ENCODE measurements at places on chromosomes 1 and 21.

DNA sequence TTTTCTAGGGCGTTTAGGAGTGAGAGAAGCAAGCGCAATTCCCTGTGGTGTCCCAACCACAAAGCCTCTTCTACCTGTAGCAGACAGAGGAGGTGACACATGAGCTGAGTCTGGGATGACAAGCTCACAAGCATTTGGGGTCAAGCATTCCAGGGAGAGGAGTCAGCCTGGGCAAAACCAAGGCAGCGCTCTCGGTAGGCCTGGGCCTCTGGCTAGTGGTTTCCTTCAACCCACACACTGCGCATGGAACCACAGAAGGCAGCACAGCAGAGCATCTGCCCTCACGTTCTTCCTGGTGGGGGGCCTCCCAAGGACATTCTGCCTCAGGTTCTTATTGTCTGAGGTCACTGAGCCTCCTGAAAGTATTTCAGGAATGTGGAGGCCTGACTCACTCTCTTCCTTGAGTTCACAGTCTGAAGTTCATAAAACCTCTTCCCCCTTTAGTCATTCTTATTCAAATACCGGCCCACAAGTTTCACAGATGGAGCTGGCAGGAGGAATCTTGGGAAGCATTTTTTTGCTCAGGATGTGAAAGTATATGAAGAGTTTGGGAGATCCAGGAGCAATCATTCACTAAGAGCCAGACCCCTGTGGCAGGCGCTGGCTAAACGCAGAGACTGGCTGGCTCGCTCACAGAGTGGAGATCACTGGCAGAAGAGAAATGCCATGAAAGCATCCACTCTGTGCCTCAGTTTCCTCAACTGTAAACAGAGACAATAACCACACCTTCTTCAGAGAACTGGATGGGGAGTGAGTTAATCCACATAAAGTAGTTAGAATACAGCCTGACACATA lies 26.8 kb downstream of the CCN1 start:
- DNase-seq: peak; percentile 99

DNA sequence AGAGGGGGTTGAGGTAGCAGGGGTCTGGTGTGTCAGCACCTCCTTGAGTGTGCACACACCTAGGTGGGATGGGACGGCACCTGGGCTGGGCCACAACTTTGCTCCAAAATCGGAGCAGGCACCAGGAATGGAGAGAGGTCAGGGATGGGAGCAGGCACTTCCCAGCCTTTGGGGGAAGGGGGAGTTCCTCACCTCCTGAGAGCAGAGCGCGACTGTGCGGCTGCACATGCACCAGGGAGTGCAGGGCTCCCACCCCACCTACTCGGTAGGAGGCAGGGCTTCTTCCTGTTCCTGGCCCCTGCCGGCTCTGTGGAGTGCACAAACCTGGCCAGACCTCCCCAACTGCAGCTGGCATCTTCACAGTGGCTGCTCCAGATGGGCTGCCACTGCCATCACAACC lies 399.3 kb downstream of the NCAM2 start:
- DNase-seq: no peak

DNA sequence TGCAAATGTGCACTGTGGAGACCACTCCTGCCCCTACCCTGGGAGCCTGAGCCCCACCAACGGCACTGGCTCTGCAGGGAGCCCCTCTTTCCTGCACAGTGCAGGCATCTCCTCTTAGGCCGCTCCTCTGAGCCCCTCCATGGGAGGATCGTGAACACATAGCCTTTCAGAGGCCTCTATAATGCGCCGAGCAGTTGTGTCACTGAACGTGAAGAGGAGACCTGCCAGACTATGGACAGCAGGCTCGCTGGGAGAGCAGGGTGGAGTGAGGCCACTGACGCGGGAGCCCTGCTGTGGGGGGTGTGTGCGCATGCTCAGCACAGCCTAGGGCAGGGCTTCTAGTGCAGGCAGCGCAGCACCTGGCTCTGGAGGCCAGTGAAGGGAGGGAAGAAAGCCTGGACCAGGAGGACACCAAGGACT lies 151.3 kb upstream of the COL6A1 start:
- no peak for DNase-seq

GRCh38 chr1:79550402-79550801 lies 543.9 kb upstream of the ADGRL4 start:
- DNase-seq: no peak

DNA sequence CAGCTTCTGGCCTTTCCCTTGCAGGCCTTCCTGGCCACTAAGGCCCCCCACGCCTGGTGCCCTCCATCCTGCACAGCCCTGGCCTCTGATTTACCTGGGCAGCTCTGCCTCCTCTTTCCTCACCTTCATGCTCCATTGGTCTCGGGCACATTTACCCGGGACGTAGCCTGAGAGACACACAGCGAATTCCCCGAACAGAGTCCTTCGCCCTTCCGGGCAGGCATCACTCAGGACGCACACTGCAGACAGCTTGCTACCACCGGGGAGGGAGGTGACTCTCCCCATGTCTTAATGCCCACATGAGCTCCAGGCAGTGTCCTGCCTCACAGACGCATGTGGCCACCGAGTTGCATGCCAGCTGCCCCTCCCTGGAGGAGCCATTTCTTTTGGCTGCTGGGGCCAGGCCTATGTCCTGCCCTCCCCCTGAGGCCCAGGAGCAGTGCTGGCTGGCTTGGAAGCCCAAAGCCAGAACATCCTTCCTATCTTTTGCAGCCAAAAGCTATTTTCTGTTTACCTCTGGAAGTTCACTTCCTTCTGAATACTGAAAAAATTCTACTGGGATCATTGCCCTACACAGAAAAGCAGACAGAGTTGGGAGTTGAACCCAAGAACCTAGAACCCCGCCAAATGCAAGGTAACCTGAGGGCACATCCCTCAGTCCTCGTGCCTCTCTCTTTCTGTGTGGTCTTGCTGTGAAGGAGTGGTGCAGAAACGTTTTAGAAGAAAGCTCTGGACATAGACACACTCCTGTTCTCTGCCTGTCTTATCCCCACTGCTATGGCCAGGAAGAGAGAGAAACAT lies 209.5 kb downstream of the TOMM20 start:
- no peak for DNase-seq

DNA sequence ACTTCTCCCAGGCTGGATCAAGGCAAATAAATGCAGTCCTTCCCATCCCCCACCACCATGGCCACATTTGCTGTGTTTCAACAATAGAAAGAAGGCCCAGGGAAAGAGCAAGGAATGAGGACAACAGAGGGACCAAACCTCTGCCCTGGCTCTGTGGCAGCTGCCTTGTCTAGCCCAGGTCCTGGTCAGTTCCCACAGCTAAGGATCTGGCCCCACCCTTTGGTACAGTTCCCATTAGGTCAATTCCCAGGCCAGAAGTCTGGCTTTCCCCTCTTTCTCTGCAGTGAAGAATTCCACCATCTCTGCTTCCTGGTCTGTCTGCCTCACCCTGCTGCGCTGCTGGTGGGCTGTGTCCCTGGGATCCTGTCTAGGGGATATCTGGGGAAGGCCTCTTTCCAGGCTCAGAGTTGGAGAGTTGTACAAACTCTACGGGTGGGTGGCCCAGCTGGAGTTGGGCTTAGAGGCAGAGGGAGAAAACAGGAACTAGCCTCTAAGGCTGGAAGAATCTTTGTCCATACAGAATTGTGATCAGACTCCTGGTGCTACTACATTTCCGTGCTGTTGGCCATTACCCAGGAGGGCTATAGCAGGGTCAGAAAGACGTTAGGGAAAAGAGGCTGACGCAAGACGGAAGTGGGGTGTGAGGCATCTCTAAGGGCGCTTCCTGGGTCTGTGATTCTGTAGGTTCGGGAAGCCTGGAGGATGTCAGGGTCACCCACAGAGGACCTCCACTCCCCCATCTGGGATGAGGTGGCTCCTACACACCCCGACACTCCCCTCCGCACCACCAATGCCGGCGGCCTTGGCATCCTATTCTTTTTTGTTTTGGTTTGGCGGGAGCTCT lies 953 bp upstream of the NDUFS2 start:
- no peak for DNase-seq

GRCh38 chr1:40377512-40377911 lies 4.0 kb downstream of the SMAP2 start:
- DNase-seq: no peak

DNA sequence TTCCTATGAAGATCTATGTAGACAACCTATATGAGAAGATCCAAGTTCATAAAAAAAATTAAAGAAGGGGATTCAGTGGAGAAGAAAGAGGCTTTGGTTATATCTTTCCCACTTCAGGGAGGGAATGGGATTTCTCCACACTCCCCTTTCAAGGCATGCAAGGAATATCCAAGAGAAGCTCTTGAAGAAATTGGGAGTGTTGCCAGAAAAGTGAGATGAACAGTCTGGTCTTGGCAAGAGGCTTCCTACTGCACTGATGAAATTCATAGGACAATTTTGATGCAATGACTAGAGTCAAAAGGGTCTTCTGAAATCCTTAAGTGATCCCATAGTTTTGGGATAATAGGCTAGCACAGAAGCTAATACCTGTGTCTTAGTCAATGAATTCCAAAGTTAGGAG lies 153.0 kb downstream of the KCTD3 start:
- no peak for DNase-seq

DNA sequence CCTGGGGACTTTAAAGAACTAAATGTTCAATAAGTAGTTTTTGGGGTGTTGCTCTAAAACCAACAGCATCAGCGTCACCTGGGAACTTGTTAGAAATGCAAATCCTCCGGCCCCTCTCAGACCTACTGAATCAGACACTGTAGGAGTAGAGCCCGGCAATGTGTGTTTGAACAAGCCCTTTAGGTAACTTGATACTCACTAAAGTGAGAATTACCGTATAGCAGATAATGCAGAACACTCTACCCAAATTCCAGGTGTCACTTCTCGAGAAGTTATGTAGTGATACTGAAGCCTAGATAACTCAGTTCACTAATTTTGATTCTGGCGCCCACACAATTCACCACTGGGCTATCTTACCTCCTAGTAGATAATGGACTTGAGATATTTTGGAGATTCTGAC lies 3.7 kb upstream of the DPT start:
- no peak for DNase-seq

DNA sequence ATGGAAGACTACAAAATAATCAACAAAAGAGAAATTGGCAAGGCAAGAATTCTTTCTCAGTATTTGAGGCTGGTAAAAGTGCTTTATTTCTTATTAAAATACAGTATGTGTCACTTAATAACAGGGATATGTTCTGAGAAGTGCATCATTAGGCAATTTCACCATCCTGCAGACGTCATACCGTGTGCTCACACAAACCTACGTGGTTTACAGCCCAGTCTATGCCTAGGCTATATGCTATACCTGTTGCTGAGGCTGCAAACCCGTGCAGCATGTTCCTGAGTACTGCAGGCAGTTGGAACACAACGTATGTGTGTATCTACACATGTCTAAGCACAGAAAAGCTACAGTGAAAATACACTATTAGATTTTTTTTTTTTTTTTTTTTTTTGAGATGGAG lies 2.7 kb upstream of the CCDC27 start:
- no peak for DNase-seq

GRCh38 chr1:90731382-90732050 lies 14.4 kb upstream of the BARHL2 start:
- DNase-seq: no peak

GRCh38 chr1:194069168-194069830 lies 882.9 kb upstream of the B3GALT2 start:
- DNase-seq: no peak

GRCh38 chr1:8201331-8201861 lies 116.5 kb upstream of the SLC45A1 start:
- DNase-seq: no peak

DNA sequence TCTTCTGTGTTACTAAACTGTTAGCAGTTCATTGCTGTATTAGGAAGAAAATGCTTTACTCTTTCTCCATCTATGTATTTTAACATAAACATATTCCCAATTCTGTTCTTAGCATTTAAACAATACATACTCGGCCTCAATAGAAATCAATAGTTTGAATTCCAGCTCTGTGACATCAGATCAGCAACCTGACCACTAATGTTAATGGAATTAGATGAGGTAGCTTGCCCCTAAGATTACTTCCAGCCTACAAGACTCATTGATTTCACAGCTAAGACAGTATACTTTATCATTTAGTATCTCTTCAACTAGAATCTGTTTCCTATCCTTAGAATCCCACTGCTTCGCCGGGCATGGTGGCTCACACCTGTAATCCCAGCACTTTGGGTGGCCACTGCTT lies 38.9 kb downstream of the EPRS1 start:
- DNase-seq: no peak

DNA sequence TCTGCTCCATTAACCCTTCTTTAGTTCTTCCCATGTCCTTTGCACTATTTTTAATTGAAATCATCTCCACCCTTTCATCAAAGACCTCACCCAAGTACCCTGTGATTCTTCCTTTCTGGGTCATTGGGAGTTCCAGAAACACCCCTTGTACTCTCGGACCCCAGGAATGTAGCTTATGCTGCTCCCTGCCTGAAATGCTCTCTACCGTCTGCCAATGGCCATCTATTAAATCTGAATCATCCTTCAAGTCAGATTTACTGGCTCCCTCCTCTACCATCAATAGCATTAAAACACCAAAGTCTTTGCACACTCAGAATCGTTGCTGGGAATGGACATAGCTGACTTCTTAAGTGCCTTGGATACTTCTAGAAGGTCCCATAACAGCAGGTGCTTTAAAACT lies 73.2 kb upstream of the GADD45A start:
- no peak for DNase-seq

DNA sequence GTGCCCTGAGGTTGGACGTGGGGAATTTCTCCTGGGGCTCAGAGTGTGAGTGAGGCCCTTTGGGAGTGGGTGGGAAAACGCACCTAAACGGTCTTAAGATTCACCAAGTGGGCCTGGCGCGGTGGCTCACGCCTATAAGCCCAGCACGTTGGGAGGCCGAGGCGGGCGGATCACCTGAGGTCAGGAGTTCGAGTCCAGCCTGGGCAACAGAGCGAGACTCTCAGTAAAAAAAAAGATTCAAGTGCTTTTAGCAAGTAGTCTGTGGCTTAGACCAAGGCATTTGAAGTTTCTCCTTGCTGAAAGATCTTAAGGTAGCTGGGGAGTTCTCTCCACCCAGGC lies 1.4 kb downstream of the RPS8 start:
- DNase-seq: no peak

GRCh38 chr1:55928576-55928975 lies 650.8 kb downstream of the PLPP3 start:
- DNase-seq: no peak

DNA sequence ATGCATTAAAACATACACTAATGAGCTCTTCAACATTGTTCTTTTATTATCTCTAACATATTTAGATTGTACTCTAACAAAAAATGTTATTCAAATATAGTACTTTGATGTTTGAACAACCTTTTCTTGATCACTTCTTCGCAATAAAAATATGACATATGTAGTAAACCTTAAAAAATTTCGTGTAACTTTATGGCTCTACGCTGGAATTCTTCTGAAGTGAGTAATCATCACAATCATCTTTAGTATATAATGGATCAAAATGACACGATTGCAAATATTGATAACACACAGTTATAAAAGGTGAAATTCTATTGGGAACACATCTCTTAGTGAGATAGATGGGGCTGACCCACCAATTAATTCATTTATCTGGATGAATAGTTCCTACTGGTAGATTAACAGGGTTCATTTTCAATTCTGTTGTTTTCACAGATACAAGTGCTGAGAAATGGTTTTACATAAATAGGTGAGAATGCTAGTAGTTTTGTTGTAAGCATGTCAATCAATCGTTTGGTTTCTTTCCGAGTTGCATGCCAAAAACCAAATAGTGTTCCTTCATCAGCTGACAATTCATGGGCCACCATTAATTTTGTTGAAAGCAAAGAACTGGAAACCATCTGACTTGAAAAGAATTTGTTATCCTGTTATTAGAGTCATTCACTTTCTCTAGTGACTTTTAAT lies 1.5 kb upstream of the ZMPSTE24 start:
- DNase-seq: no peak

All from GM04504 (cell line).